ENCODE measurements at places on chromosomes 5 and 9. TPM values are rescaled to one million over a fixed set of nuclear protein-coding genes. Genes with fewer than 3 reads are reported as not detected.
A peak's percentile ranks its signal among the peaks of the same experiment; 100 is the strongest.

- no peak overlapping the region for H3K4me3 ChIP-seq
- no peaks in the 10 kb centered on the region for H3K27me3 ChIP-seq
- H3K36me3 ChIP-seq: no peaks in the 10 kb centered on the region
- H3K27ac ChIP-seq: no peak overlapping the region
Observed at GRCh38 chr5:85604378-85604777, 1013.4 kb upstream of the COX7C start.

GRCh38 chr9:91483189-91483691 is 59.6 kb upstream of the NFIL3 start:
- no peaks in the 10 kb centered on the region for H3K27me3 ChIP-seq
- no peaks in the 10 kb centered on the region for H3K36me3 ChIP-seq
- DNase-seq: no peak
- no peaks in the 10 kb centered on the region for H3K4me1 ChIP-seq
- H3K27ac ChIP-seq: peak overlapping the region; percentile 41

- no peak overlapping the region for H3K27ac ChIP-seq
- no peak for DNase-seq
- H3K27me3 ChIP-seq: no peaks in the 10 kb centered on the region
- no peaks in the 10 kb centered on the region for H3K4me1 ChIP-seq
- H3K4me3 ChIP-seq: no peak overlapping the region
Observed at GRCh38 chr5:4963265-4963664, 176.9 kb upstream of the ADAMTS16 start.

DNA sequence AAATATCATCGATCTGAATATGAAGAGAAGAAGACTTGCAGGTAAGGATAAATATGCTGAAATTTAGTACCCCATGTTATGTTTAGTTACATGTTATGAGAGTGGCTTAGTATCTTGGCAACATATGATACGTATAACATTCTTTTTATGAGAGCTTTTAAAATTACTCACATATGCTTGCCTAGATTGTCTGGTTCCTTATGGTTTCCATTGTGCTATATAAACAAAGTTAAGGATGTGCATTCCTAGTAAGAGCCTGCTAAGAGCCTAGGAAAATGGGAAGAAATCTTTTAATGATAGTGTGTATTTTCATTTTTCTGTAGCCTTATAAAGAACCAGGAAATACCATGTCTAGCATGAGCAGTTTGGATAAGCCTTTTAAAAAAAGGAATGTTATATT is 112.0 kb upstream of the KCNN2 start:
- H3K36me3 ChIP-seq: no peaks in the 10 kb centered on the region
- H3K4me1 ChIP-seq: no peaks in the 10 kb centered on the region
- no peak overlapping the region for H3K4me3 ChIP-seq
- no peak overlapping the region for H3K27ac ChIP-seq
- no peak for DNase-seq

The SNCAIP gene
- total RNA-seq: 0.70 TPM

The LAMC3 gene
- 3.9 TPM for total RNA-seq

The ADCY2 gene
- total RNA-seq: 12.4 TPM
